Left lobe of liver (tissue), 2 donors: ENCODE measurements at places on chromosomes 4 and X. TPM values are rescaled to one million over a fixed set of nuclear protein-coding genes. Genes with fewer than 3 reads are reported as not detected.

GRCh38 chr4:167196344-167197012 is 37.8 kb downstream of the SPOCK3 start:
- no peak for DNase-seq

- no peak for DNase-seq
Measured at GRCh38 chr4:33518856-33519255, 2725.5 kb downstream of the ARAP2 start.

DNA sequence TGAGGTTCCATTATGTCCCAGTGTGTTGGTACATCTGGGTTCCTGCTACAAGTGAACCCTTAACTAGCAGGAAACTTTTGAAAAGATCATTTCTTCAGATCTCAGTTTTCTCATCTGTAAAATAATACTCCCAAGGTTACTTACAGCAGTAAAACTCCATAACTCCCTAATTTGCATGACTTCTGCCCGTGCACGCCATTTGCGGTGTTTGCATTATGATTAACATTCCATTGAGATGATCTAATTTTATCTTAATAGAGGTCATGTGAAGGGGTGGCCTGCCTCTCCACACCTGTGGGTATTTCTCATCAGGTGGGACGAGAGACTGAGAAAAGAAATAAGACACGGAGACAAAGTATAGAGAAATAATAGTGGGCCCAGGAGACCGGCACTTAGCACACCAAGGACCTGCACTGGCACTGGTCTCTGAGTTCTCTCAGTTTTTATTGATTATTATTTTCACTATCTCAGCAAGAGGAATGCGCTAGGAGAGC is 219.8 kb downstream of the TLL1 start:
- no peak for DNase-seq

DNA sequence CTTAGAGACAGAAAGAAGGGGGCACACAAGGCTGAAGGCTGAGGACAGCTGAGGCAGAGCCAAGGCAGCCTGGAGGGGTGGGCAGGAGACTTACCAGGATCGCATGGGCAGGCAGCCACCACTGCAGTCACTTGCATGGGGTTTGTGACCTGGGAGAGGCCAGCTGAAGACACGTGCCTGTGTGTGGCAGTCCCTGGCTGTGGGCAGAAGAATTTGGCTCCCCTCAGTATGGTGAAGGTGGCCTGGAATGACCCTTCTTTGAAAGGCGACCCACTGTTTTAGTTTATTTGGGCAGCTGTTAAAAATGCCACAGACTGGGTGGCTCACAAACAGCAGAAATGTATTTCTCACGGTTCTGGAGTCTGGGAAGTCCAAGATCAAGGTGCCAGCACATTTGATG is 22.1 kb upstream of the SLC34A2 start:
- no peak for DNase-seq

- no peak for DNase-seq
Measured at GRCh38 chr4:154858166-154858565, 77.1 kb downstream of the RBM46 start.

DNA sequence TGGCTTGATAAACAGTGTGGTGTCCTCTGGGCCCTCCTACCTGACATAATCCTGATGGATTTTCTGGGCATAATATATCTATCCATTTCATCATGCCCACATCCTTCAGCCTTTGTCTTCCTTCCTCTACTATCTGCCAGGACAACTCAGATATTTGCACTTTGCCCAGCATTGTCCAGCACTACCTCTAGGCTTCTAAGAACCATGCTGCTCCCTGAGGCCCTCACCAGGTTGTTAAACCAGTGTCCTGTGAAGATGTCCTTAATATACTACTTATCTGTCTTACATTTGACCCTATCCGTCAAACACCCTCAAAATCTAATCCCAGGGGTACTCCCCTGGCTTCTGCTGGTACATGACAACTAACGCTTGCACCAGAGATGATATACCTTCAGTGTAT is 58.2 kb upstream of the MAML3 start:
- no peak for DNase-seq

GRCh38 chr4:146285037-146285436 is 70.7 kb downstream of the REELD1 start:
- DNase-seq = no peak

GRCh38 chr4:41678951-41679350 is 69.6 kb downstream of the PHOX2B start:
- no peak for DNase-seq

DNA sequence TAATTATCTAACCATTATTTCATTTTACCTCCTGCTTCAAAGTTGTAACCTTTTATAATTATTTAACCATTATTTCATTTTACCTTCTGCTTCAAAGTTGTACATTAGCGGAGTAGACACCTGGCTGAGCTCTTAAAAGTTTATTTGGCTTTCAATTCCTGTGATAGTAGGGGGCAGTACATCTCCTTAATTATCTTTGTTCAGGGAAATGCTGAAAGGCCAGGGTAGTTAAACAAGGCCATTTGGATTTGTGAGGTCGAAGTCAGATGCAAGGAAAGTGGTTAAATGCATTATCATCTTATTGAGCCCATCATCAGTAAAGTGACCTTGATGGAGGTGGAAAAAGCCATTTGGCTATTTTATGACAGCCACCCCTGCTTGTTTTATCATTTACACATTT is 210.6 kb downstream of the TENM3 start:
- no peak for DNase-seq

DNA sequence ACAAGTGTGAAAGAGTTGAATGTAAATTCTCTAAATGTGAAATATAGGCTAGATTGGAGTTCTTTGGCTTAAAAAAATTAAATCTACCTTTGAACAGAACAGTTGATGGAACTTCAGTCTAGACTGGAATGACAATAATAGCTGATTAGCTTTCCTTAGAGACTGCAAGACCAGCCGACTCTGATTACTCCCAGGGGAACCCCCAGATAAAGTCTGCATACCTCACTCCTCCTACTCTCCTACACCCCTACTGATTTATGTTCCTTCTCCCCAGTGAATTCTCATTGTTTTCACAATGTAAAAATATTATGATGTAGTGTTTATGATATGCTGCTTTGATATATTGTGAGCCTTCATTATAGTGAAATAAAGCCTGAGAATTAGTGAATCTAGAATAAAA is 241.3 kb downstream of the CFAP299 start:
- DNase-seq = no peak

DNA sequence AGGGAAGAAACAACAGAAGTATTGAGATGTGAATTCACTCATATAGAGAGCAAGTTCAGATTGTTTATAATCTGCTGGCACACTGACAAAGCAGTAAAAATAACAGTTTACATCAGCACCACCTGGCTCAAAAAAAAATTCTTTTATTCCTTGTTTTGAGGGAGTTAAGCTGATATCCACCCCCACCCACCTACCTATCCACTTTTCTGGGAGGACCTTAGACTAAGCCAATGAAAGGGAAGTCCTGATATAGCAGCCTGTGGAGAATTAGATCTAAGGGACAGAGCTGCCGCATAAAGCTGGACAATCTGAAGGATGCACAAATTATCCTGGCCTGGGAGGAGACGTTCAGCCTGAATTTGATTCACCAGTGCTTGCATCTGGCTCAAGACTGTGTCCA is 264.5 kb downstream of the RCHY1 start:
- no peak for DNase-seq

- no peak for DNase-seq
Measured at GRCh38 chrX:46576458-46576857, 2.9 kb downstream of the CHST7 start.

DNA sequence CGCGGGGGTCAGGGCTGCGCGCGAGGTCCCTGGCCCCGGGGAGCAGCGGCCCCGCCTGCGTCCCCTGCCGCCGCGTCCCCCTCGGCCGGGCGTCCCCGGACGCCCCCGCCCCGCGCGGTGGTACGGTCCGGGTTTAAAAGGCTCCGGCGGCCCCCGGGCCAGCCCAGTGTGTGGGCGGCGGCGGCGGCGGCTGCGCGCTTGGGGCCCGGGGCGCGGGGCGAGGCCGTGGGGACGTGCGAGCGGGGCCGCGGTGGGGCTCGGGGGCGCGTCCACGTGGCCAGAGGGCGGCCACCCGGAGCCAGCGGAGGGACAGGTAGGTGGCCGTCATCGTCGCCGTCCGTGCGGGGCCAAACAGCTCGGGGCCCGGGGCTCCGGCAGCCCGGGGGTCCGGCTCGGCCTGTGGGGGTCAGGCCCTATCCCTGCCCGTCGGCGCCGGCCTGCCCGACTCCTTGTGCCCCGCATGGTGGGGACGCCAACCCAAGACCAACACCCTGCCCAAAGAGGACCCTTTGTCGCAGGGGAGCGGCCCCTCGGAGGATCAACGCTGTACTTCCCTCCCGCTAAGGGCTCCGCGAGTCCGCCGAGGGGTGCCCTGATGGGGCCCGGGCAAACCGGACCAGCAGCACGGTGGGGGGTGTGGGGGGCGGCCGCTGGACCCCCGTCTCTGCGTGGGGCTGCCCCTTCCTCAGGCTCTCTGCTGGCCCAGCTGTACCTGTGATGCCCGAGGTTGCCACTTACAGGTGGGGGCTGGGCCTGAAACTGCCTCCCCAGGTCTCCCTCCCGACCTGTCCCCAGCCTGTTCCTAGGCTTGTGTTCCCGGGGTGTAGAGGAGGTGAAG is at the start of gene PLXNA3:
Gene PLXNA3, plus strand, starts transcription at position 166 of the 838 bp plus-strand sequence. CDS start 1,903 bp downstream, outside the sequence.
- DNase-seq = no peak

DNA sequence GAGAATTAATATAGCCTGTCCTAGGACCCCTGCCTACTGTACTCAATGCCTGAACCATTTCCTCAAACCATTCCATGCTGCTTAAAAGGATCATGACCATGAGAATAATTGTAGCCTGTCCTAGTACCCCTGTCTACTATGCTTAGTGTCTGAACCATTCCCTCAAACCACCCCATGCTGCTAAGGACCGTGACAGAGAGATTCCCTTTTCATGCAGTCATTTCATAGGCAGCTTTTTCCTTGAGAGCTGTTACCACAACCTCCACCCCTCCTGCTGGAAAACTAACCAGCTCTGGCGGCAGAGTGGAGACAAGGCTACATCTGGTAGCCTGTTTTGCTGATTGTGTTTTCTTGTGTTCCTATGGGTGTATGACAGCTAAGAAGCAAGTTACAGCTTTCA is 174.9 kb upstream of the SMARCAD1 start:
- no peak for DNase-seq

DNA sequence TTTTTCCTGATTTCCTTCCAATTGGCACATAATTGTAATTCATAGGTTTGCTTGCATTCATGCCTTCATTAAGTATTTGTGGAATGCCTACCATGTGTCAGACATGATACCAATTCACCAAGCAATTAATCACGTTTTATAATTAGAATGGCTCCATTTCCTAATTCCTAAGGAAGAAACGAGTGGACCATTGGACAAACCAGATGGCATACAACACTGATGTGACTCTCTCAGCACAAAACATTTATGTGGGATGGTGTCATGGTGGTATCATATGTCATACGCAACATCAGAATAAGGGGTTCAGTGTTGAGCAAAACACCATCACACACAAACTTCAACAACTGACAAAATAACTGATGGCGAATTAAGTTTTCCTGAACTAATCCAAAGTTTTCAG is 502.8 kb downstream of the DMD start:
- no peak for DNase-seq

- DNase-seq = no peak
Measured at GRCh38 chrX:135340831-135341230, 31.6 kb downstream of the ETDC start.

DNA sequence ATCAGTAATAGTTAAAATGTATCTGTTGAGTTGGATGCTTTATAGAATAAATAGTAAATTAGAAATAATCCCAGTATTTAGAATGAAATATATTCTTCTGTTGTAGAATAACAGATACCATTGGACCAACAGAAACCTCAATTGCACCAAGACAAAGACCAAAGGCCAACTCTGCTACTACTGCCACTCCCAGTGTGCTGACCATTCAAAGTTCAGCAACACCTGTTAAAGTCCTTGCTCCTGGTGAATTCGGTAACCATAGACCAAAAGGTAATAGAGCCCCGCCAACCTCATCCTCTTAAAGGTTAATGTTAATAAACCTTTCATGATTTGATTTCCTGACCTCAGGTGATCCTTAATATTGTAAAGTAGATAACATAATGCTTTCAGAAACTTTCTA is 73.8 kb downstream of the PAQR3 start:
- no peak for DNase-seq

GRCh38 chrX:47068720-47069119 is 9.5 kb upstream of the RGN start:
- no peak for DNase-seq

GRCh38 chr4:56317749-56318148 is 69.5 kb downstream of the AASDH start:
- no peak for DNase-seq

- no peak for DNase-seq
Measured at GRCh38 chr4:96092151-96092705, 252.3 kb downstream of the PDHA2 start.

DNA sequence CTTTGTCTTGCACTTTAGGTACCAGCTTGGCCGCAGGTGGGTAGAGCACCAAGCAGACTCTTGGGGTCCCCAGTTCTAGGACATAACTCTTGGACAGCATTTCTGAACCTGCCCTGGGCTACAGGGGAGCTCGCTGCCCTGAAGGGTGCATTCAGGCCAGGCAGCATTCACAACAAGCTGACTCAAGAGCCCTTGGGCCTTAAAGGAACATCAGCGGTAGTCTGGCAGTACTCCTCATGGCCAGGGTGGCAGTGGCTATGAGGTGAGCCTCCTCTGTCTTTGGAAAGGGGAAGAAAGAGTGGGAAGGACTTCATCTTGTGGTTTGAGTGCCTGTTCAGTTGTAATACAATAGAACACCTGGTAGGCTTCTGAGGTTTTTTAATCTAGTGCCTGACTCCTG is 24.8 kb upstream of the SMARCA5 start:
- DNase-seq = no peak

GRCh38 chr4:170325599-170325998 is 235.8 kb upstream of the AADAT start:
- no peak for DNase-seq

- no peak for DNase-seq
Measured at GRCh38 chr4:153476829-153477574, 10.8 kb downstream of the TMEM131L start.

DNA sequence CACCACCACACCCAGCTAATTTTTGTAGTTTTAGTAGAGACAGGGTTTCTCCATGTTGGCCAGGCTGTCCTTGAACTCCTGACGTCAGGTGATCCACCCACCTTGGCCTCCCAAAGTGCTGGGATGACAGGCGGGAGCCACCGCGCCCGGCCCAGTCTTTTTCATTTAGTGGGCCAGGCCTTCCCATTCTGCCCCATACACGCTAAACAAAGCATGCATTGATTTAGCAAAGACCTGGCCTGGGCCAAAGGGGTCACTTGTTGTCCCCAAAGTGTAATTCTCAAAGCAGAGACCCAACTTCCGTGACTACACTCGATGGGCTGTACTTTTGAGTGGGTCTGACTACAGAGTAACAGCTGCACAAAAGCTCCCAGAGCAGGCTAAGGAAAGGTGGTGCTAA is 29.2 kb downstream of the CNGA2 start:
- DNase-seq = no peak

- no peak for DNase-seq
Measured at GRCh38 chr4:84483688-84484087, 15.4 kb downstream of the NKX6-1 start.

Gene PHEX
- not detected for total RNA-seq

Gene HTATSF1
- total RNA-seq = 9.9 TPM

Gene MAGED4
- total RNA-seq = not detected

Gene TMEM47
- total RNA-seq = 9.4 TPM

Gene SEC24B
- total RNA-seq = 22.0 TPM

Gene TKTL2
- not detected for total RNA-seq

Gene MBNL3
- 93.4 TPM for total RNA-seq
